Fibroblast of skin of left biceps (primary cell): ENCODE measurements at places on chromosomes 5 and 9.

GRCh38 chr5:117417501-117417900 lies 842.9 kb upstream of the SEMA6A start:
- no peak for DNase-seq

DNA sequence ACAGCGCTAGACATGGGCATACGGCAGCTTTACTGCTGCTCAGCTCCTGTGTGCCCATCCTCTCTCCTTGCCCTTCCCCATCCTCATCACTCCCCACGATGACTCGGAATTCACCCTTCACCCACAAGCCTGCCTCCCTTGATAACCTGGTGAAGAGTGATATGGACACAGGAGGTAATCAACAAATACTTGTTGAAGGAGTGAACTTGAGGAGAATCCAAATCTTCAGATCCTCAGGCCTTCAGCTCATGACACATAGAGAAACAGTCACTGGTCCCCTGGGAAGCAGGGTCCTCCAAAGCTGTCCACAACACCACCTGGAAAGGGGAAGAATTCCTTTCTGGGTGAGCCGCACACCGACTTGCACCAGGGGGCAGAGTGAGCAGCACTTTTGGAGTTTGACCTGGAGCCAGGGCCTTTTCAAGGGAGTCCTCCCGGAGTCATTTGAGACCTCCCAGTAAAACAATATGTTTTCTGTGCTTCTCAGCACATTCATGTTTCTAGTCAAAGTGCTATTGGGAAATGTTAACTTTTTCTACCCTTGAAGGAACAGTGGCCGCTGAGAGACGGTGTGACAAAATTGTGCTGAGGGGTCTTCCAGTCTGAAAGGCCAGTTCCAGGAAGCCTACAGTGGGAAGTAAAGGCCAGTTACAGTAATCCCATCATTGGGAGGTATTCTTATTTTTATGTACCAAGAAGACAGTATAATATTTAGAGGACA lies 332.3 kb downstream of the CWC27 start:
- DNase-seq: peak; percentile 66

GRCh38 chr5:40601198-40601868 lies 78.4 kb upstream of the PTGER4 start:
- no peak for DNase-seq

DNA sequence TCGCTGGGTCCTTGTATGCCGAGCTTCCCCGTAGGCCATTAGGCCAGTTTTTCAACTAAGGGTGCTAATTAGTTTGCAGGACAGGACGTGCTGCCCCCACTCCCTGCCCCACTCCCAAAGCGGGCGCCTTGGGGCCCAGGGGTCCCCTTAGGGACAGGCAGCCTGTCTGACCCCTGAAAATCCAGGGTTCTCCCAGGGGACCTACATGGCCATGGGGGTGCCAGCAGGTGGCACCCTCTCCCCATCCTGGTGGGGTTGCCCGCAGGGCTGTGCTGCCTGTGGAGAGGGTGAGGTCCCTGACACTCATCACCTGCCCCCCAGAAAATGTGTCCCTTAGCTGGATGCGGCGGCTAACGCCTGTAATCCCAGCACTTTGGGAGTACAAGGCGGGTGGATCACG lies 8.5 kb upstream of the CCDC187 start:
- no peak for DNase-seq

GRCh38 chr9:104851546-104851920 lies 76.4 kb downstream of the ABCA1 start:
- DNase-seq: no peak

- no peak for DNase-seq
Measured at GRCh38 chr5:142719836-142720370, 34.0 kb upstream of the FGF1 start.
